Activated CD4-positive, CD25-positive, alpha-beta regulatory T cell treated with anti-CD3 and anti-CD28 coated beads, Interleukin-2, amount 50 U/mL, for 16 hours (primary cell): ENCODE measurements at places on chromosomes 16 and 17.
A peak's percentile ranks its signal among the peaks of the same experiment; 100 is the strongest.

- no peak for DNase-seq
Measured at GRCh38 chr17:77836557-77837041, 121.9 kb upstream of the TNRC6C start.

GRCh38 chr16:52577130-52577706 lies 30.3 kb upstream of the TOX3 start:
- DNase-seq: no peak

DNA sequence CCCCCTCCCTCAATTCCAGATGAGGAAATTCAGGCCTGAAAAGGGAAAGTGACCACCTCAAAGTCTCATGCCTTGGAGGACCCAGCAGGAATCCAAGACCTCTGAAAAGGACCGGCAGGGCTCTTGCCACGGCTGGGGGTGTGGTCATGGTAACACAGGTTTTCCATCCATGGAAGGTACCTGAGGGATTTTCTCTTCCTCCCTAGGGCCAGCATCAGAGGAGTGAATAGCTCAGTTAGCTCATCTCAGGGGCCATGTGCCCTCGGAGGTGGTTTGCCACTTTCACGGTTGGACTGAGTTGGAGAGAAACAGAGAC lies 1.3 kb downstream of the CIITA start:
- no peak for DNase-seq

GRCh38 chr17:30393491-30393890 lies 14.8 kb downstream of the CPD start:
- no peak for DNase-seq

DNA sequence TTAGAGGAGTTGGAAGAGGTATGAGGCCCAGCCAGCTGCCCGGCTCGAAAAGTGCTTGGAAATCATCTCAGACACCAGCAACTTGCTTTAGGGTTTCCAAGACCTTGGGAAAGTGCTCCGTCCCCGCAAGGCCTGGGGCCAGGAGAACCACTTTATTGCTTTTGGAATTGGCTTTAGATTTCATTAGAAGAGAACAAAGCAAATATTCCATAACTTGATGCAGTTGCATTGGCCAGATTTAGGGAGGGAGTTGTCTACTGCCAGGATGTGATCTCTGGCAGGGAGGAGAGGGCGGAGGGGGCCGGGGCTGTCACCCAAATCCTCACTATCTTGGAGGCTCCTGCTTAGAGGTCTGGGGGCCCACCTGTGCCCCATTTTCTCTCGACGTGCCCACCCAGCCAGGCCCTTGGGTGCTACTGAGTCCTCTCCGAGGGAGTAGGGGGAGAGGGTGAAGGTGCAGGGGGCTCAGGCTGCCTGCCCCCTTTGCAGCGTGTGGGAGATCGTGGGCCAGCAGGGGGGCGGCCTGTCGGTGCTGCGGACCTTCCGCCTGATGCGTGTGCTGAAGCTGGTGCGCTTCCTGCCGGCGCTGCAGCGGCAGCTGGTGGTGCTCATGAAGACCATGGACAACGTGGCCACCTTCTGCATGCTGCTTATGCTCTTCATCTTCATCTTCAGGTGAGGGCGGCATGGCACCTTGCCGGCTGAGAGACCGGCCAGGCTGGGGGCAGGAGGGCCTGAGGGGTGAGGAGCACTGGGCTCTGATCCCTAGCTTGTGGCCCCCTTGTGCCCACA lies 30.6 kb downstream of the CACNA1G start:
- no peak for DNase-seq

DNA sequence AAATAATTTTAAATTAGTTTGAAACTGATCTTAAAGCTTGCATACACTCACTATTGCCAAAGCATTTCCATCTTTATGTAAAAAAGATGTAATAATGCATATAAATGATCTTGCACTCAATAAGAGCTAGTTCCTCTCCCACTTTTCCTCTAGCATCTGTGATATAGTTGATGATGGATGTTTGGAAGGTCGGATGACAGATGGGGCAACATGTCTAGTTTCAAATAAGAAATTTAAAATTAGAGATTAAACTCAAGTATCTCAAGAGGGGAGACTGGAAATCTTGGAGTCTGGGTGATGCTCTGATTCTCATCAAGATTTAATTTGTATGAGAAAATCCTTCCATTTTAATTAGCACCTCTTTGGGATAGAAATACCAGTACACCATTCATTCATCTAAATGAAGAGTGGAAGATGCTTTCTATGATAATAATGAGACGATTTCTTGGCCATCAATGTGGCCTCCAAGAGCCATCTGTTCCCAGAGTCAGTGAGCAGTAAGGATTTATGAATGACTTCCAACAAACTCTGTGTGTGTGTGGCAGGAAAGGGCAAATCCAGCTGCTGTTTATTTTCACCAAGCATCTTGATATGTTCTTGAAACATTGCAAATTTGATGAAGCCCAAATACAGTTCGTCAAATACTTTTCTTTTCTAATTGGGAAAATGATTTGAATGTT lies 616.3 kb upstream of the CDH8 start:
- DNase-seq: no peak

- no peak for DNase-seq
Measured at GRCh38 chr17:6588165-6588564, 31.8 kb upstream of the PITPNM3 start.

- DNase-seq: no peak
Measured at GRCh38 chr16:54193665-54194333, 92.8 kb downstream of the IRX3 start.

GRCh38 chr16:64098451-64098850 lies 1023.4 kb downstream of the CDH11 start:
- no peak for DNase-seq

GRCh38 chr16:67528222-67528869 lies at the start of gene RIPOR1:
TSS of gene RIPOR1 (plus strand) at chr16:67528829. CDS start at chr16:67538447, 9,618 bp downstream.
- DNase-seq: no peak

- DNase-seq: no peak
Measured at GRCh38 chr17:65078441-65079160, 22.1 kb upstream of the GNA13 start.

DNA sequence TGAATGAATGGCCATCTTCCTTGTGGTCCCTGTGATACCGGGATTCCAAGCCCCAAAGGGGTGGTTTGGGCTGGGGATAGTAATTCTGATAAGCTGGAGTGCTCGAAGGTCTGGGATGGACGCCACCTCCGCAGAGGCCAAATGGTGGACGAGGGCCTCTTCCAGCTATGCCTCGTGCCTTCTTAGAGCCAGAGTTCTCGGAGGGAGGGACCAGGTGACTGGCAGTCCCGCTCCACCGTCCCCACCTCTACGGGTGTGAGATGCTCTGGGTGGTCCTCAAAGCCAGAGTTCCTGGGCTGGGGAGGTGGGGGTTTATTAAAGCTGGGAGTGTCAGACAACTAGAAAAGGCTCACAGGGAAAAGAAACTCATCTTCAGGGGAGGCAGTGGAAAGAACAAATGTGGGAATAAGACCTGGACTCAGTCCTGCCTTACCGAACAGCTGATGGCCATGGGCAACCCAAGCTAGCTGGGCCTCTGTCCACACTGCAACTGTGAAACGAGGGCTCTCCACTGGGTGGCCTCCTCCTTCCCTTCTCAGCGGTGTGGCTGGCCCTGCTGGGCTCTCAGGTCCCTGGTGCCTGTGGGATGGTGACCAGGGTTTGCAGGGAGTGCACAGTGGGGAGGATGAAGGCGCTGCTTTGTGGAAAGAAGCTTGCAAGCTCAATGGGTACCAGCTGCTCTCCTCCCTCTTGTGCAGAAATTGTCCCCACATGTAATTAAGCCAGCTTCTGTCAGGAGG lies 75.2 kb downstream of the N4BP1 start:
- no peak for DNase-seq

DNA sequence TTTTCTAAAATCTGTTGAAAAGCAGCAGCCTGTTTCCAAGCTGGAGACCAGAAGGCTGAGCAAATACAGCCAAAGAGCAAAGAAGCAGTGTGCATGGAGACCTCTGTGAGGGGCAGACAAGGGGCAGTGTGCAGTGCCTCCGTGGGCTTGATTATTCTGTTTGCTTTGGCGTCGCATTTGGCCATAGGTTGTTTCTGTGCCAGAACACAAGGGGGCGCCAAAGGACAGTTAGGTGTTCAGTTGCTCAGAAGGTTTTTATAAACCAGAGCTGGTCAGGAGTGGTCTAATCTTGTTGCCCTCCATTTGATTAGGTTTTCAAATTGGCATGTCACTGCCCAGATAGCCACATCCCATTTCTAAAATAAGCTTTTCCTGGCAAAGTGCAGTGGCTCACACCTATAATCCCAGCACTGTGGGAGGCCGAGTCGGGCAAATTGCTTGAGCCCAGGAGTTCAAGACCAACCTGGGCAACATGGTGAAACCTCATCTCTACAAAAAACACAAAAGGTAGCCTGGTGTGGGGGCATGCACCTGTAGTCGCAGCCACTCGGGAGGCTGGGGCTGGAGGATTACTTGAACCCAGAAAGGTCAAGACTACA lies 10.6 kb downstream of the MYH3 start:
- peak; percentile 48 for DNase-seq

DNA sequence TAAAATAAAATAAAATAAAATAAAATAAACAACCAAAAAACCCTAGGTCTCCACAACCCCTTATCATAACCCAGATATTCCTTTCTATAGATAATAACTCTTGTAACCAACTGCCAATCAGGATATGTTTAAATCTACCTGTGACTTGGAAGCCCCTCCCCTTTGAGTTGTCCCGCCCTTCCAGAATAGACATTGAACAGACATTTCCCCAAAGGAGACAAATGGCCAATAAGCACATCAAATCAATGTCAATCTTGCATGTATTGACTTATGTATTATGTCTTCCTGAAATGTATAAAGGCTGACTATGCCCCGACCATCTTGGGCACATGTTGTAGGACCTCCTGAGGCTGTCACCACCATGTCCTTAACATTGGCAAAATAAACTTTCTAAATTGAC lies 1.5 kb upstream of the MAPK7 start:
- no peak for DNase-seq

DNA sequence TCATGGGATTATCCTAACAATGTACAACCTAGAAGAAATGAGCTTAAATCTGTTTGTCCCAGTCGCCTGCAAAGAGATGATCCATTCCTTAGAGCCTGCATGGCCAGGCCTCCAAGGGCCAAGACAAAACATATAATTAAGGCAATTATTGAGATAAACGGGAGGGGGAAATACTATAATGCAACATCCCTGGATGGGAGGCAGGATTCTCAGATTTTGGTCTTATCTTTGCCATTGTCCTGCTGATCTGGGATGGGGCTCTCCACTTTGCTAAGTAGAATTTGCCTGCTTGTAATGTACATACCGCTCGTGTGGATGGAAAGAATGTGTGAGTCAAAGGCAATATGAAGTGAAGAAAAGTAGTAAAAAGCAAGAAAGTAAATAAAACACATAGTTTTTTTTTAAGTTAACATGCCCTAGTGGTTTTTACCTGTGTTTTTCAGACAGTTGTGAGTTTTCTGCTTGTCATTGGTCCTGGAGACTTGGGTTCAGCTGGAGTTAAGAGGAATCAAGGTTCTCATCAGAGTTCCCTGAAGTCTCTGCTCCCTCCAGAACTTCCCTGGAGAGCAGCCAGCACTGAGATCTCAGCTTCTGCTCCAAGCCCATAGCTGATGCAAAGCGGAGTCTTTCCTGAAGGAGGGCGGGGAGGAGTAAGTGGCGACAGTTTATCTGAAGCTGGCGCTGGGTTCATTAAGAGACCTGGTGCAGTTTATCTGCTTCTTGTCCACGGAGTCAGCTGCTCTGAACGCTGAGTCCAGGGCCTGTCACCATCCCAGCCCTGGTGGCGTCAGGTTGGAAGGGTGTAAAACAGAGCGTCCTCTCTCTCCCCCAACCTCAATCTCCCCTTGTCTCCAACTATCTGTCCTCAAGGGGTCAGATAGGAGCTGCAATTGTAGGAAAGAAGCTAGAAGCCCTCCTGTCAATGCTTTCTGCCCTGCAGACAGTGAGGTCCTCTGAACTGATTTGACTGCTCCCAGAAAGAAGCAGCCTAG lies 30.1 kb downstream of the HOXB1 start:
- DNase-seq: no peak

- no peak for DNase-seq
Measured at GRCh38 chr17:81251094-81251708, 12.1 kb downstream of the NDUFAF8 start.
